Anterior cingulate cortex (tissue), 58 donors: ENCODE measurements at places on chromosomes 11 and 22.

DNA sequence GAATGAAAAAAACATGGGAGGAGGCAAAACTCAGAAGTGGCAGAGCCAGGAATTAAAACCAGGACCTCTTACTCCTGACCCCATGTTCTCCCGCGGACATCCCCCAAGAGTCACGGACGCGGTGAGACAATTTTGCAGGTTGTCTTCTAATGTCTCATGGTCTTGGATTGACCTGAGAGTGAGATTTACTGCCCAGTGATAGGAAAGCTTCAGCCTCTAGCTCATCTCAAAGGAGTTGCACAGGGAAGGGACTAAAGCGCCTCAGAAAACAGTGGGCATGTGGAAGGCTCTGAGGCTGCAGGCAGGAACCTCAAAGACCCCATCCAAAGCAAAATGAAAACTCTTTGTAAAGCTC, 197.4 kb downstream of the ADAMTS15 start:
- no peak for DNase-seq

- DNase-seq: no peak
Observed at GRCh38 chr11:70558681-70559080, 160.4 kb downstream of the CTTN start.

- DNase-seq: no peak
Observed at GRCh38 chr11:74212533-74212932, 41.4 kb downstream of the PPME1 start.

DNA sequence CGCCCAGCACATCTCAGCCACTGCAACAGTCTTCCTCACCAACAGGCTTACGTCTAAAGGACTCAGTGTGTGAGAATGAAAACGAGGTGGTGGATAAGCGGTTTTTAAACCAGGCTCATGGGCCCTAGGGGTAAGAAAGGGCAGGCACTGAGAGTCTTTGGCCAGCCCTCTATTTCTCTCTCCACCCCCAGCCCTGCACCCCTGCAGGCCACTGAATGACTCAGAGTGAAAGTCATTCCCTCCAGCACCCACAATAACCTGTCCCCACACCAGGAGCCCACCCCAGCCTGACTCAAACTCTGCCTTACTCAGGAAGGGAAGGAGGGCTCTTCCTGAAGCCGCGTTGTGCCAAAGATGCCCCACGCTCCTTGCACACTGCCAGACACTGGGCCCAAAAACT, 72.0 kb downstream of the LARGE1 start:
- no peak for DNase-seq

DNA sequence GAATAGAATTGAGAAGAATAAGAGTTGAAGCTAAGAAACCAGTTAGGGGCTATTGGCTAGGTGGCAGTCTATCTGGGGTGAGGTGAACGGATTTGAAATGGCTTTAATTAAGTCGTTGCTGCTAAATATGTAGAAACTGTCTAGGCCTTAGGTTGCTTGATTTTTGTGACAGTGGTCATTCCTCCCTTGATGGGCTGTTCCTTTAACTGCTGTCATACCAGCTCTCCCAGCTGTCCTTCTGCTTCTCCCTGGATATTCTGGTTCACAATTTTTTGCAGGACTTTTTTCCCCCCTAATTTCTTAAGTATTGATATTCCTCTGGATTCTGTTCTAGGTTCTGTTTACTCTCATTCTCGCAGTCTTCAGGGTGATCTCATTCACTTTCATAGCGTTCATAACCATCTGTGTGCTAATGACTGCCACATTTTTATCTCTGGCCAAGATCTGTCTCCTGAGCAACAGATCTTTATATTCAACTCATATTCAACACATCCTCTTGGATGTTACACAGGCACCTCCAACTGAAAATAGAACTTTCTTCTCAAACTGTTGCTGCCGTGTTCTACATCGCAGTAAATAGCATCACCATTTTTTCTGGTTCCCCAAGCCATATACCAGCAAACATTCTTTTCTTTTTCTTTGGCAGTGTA, 134.1 kb downstream of the UVRAG start:
- DNase-seq: no peak

DNA sequence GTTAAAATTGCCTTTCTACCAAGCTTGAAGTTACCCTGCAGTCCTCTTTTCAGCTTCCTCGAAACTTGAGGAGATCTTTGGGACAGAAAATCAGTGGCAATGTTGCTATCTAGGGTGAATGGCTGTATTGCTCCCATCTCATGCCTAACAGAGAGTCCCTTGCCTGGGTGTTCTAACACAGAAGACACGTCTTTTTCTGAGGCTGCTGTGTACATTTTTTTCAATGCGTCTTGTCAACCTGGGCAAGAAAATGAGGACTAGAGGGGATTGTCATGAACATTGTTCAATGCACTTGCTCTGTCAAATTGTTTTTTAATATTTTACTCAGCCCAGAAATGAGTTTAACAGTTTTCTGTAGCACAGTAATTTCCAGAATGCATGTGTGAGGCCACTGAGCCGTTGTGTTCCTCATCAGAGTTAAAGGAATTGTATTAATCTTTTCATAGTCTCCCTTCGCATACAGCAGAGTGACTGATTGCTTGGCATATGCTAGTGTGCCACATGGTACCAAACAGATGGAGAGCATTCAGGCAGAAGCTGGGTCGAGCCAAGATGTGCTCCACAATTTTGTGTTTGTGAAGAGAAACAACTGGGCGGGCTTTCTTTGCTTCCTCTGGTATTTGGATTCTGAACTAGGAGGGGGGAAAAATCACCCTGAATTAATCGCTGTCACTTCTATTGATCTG, 86.0 kb downstream of the CASP12 start:
- no peak for DNase-seq

GRCh38 chr11:6650980-6651379, 4.6 kb downstream of the DCHS1 start:
- DNase-seq: no peak

- DNase-seq: no peak
Observed at GRCh38 chr11:62592146-62592815, 958 bp upstream of the TUT1 start.

GRCh38 chr11:61163714-61164605, 2.7 kb upstream of the VPS37C start:
- no peak for DNase-seq

- DNase-seq: no peak
Observed at GRCh38 chr11:47541070-47541469, 11.9 kb downstream of the CELF1 start.

DNA sequence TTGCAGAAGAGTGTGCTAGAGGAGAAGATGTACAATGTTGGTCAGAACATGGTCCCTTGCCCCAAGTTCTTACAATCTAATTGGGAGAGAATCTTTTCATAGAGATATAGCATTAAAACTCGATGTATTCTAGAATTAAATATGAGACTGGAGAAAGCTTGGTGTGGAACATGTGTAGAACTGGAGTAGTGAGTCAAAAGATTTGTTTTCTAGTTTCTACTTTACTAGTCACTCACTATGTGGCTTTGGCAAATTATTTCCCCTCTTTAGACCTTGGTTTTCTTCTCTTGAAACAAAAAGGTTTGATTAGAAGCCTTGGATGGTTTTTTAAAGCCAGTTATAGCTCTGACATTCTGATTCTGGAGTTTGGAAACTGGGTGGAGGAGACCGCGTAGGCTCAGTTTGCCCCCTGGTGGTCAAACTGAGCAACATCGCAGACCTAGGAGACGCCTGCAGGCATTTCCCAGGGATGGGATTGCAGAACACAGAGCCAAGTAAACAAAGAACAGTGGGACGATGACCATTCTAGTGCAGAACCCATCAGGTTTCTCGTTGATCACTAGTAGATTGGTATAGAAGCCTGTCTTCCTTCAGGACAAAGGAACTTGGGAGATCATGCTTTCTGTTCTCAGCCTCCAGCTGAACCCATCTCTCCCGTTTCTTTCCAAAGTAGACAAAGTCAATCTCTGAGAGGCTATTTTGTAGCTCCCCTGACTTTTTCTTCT, 8.5 kb upstream of the CHRDL2 start:
- DNase-seq: no peak

GRCh38 chr22:45547731-45548130, 45.0 kb downstream of the FBLN1 start:
- DNase-seq: no peak

DNA sequence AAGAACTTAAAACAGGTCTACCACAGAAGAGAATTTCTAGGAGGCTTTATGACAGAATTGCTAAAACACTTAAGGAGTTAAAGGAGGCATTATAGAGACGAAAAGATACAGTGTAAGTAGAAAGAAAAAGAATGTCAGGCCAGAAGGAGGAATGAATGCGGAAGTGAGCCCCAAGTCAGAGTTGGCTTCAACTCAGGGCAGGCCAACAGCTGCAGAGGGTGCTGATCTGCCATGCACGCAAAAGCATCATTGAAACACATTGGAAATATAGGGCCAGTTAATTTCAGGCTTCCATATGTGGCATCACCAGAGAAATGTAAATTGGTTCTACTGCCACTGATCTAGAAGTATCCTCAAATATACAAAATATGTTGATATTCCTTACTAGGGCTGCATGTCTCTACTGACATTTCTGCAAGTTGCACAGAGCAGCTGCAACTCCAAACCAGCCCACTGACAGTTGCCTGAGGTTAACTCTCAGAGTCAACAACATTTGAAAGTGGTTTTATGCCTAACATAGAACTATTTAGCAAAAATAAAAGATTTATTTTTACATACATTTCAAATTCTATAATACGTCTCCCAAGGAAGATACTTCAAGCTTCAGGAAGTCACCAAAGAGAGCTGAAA, 324.1 kb downstream of the C11orf87 start:
- DNase-seq: no peak

GRCh38 chr11:31449040-31449439, 60.4 kb downstream of the IMMP1L start:
- no peak for DNase-seq

GRCh38 chr11:44813401-44813800, 86.6 kb downstream of the TSPAN18 start:
- no peak for DNase-seq

GRCh38 chr11:7208391-7208790, 43.3 kb upstream of the SYT9 start:
- DNase-seq: no peak

DNA sequence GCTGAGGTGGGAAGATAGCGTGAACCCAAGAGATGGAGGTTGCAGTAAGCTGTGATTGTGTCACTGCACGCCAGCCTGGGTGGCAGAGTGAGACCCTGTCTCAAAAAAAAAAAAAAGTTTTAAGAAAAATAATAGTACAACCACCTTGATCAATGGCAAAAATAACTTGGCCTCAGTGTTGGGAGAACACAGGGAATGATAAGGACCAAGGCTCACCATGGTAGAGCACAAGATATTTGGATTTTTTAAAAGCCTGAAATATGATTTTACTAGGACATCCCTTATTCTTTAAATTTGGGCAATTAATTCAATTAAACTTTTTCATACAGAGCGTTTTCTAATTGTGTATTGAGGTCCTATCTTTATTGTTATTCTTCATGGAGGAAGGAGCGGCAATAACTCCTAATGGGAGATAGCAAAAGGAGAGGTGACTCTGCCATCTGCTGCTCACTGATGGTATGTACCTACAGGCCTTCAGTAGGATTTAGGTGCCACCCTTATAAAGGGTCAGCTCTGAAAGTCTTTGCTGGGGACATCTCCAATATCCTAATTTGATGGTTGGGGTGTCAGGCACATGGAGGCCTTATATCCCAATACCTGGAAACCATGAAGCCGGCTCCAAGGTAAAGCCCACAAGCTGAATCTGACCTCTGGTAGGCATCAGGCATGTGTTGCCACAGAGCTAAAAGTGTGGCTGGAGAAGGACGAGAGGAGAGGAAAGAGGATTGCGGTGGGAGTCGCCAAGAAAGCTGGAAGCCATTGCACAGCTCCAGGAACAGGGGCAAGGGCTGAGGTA, 21.9 kb upstream of the POLD3 start:
- DNase-seq: no peak

DNA sequence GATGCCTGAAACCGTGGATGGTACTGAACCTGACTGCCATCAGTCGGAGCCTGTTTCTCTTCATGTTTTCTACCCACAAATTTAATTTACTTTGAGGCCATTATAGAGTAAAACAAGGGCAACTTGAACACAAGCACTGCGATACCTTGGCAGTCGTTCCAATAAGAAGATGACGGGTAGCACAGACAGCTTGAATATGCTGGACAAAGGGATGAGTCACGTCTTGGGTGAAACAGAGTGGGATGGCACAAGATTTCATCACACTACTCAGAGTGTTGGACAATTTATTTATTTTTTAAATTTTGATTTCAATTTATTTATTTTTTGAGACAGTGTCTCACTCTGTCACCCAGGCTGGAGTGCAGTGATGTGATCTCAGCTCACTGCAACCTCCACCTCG, 5.7 kb downstream of the DIXDC1 start:
- DNase-seq: no peak

GRCh38 chr11:105878510-105878909, 143.5 kb downstream of the MSANTD4 start:
- DNase-seq: no peak

- no peak for DNase-seq
Observed at GRCh38 chr22:31637891-31638618, 24.0 kb downstream of the PISD start.

DNA sequence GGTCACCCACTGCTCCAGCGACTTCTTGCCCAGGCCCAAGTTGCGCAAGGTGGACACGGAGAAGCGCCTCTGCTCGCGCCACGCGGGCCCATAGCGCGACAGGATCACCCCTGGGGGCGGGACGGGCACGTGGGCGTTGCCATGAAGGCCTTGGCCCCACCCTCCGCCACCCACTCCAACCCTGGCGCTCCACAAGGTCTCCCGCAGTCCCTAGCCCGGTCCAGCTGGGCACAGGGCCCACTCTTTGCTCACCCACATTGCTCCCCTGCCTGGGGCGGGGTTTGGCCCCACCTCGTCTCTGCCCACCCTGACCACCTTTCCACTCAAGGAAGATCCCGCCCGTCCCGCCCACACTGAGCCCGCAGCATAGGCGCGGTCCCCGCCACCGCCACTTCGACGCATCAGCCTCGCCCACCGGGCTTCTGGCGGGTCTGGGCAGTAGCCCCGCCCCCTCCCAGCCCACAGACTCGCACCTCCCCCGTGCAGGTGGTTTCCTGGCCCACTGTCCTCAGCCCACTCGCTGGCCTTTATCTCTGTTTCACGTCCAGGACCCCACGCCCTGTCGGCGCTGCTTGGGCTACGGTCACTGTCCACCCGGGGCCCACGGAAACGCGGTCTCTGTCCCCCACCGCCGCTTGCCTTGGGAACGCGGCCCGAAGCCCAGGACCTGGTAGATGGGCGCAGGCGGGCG, 12.3 kb upstream of the CYP2D6 start:
- no peak for DNase-seq

- DNase-seq: no peak
Observed at GRCh38 chr22:50059881-50060262, 1.8 kb upstream of the TTLL8 start.

DNA sequence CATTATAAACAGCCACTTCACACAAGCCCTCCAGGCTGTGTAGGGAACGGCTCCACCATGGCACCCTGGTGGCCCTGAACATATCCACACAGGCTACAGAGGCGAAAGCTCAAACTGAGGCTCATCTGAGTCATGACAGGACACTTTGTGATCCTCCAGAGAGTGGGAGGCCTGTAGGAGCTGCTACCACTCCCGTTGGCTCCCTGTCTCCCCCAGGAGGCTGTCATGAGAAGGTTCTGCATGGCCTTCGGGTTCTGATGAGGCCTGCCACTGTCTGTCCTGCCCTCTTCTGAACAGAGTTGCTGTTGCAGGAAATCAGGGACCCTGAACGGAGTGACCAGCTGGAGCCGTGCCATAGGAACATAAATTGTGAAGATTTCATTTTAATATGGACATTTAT, 23.8 kb upstream of the ALDH3B2 start:
- DNase-seq: no peak
